ENCODE measurements at places on chromosomes 2 and 18. TPM values are rescaled to one million over a fixed set of nuclear protein-coding genes. Genes with fewer than 3 reads are reported as not detected.

Gene SLC4A3
- total RNA-seq: 22.9 TPM

Gene ACTG2
- 0.98 TPM for total RNA-seq

Gene NEB
- total RNA-seq: 1.7 TPM

Gene GKN2
- total RNA-seq: 0.25 TPM

Gene CFAP65
- total RNA-seq: 0.74 TPM

Gene HOXD4
- not detected for total RNA-seq

Gene CYP26B1
- 3.7 TPM for total RNA-seq

Measured in temporal lobe (tissue), 4 donors.